ENCODE measurements at places on chromosomes 16 and 17.

DNA sequence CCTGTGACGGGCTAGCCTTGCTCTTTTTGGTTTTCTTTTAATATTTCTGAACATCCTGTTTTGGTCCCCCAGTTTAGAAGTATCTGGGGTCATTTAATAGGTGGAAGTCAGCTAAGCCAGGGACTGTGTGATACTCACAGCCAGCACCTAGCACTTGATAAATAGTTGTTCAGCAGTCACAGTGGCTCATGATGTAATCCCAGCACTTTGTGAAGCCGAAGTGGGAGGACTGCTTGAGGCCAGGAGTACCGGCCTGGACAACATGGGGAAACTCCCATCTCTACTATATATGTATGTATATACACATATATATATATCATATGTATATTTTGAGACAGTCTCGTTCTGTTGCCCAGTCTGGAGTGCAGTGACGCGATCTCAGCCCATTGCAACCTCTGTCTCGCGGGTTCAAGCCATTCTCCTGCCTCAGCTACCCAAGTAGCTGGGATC, 1.8 kb upstream of the ZNRF1 start:
- no peak for DNase-seq

DNA sequence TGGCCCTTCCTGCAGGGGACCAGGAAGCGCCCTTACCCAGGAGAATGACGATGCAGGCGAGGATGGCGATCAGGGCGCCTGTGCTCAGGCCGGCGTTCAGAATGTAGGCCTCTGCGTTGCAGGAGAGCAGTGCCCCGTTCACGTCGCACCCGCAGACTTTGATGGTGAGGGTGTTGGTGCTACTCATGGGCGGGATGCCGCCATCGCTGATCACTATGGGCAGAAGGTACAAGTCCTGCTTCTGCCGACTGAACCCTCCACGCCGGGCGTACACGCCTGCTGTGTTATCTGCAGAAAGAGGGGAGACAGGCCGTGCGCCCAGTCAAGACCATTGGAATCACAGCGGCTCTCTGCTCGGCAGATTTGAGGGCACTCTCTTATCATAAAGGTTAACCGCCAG, 171.1 kb downstream of the CDH11 start:
- no peak for DNase-seq

GRCh38 chr17:13417381-13417950, 184.3 kb downstream of the HS3ST3A1 start:
- DNase-seq = no peak

- DNase-seq = no peak
These were observed 9.2 kb downstream of the RND2 start for GRCh38 chr17:43033948-43034881.

- DNase-seq = no peak
These were observed 44.4 kb downstream of the LYRM1 start for GRCh38 chr16:20944861-20945574.

DNA sequence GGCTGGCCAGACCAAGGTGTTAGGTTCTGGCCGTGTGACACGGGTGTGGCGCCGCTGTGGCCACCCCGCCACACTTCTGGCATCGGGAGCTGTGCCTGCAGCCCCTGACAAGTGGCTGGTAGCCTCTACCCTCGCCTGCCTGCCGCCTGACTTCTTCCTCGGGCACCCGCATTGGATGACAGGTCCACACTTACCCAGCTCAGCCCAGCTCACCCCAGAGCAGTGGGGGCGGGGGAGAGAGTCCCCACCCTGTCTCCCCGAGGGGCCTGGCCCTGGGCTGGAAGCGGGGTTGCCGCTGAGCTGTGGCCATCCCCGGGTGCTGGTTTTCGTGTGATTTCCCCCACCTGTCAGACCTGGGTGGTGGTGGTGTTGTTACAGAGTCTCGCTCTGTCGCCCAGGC, 53.9 kb upstream of the ACSF3 start:
- no peak for DNase-seq

DNA sequence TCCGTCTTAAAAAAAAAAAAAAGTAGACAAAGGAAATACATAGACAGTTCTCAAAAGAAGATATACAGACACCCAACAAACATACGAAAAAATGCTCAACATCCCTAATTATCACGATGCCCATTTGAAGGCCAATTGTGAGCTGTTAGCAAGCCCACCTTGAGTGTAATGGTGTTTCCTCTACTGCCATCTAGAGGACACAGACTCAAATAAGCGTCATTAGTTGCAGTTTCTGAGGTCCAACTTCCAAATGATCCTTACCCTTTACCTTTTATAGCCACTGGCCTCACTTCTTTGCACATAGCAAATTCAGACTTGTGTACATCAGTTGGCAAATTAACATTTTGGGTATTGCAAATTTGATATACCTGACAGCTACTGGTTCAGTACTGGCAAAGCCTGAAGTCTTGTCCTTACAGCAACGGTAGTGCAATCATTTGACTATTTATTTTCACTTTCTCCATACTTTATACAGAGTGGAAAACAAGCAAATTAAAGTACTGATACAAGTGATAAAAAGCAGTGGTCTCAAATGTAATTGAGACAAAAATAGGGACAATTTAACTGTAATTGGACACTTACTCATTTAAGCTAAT, 536.3 kb upstream of the EEF2KMT start:
- no peak for DNase-seq

DNA sequence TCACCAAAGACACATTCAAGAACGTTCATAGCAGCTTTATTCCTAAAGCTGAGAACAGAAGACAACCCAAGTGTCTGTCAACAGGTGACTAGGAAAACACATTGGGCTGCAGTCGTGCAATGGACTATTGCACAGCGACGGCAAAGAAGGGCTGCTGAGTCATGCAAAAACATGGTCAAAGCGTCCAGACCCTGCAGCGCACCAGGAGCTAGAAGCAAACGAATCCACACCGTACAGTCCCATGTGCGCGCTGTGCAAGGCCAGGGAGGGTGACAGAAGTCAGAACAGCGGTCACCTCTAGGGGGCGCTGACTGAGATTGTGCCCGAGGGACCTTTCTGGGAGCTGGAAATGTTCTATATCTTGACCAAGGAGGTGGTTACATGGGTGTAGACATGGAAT, 266.4 kb downstream of the MAF start:
- no peak for DNase-seq

DNA sequence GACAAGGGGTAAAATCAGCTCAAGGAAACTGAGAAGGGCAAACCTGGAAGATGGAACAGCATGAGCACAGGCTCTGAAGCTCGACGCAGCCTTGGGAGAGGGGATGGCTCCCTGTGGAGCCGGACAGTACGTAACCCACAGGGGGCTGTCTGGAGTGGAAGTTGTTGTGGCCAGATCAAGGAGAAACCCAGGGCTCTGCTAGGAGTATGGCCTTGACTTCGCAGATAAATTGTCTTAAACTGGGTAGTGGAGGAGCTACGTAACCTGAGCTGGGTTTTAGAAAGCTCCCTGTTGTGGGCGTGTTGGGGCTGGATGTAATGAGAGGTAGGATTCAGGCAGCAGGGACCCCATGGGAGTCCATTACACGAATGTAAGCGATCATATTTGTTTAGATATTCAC, 25.5 kb upstream of the AXIN2 start:
- DNase-seq = no peak

- no peak for DNase-seq
These were observed 26.1 kb downstream of the GAS7 start for GRCh38 chr17:10172241-10172741.

DNA sequence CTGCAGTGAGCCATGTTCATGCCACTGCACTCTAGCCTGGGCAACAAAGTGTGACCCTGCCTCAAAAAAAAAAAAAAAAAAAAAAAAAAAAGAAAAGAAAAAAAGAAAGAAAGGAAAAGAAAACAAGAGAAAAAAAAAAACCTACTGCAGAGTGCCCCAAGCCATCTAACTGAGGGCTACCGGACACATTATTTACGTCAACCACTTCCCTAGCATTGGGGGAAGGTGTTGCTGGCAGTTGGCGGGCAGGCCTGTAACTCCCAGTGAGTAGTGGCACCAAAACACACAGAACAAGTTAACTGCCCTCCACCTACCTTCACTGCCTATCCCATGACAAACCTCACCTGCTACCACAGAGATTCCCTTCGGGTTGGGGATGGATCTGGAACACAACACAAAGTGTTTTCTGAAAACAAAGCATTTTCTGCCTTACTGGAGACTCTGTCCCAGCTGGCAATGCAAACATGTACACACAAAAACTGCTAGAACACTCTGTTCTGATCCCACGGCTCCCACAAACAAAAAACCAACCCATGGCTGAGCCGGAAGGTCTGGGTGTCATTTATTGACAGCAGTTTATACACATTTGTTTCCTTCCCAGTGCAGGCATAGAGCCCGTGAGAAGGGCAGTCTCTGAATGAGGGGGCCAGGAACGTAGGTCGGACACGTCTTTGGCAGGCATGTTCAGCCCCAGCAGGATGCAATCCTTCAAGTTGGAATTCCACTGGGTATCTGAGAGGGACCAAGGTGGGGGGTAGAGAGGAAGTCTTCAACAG, 11.0 kb downstream of the PHB1 start:
- DNase-seq = no peak

DNA sequence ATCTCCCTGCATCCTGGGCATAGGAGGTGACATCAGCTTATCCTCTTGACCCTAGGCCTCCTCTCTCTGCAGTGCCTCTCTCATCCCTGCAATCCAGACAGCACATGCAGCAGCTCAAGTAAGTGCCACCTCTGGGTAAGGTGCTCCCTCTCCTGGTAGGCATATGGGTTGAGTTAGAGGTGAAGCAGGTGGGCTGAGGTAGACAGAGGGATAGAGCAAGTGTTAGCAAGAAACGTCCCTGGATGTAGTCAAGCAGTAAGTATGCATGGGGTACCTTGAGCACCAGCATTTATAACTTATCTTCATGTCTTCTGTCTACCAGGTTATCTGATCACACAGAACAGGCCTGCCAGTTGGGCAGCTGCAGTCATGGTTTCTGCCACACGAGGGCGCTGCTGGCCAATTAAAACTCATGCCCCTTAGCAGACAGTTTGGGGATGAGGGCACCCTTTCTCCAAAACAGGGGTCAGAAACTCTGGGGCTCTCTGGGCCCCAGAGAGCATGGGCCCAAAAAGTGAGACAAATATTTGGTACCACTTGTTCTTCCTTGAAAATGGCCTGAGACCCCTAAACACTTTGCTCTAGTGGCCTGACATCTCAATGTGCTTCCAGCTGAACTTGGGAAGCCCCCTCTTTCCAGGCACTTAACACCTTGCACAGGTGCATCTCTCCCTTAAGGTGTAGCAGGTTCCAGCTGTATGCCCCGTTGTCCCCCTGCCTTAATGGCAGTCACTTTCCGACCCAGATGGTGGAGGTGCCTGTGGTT, 59.8 kb downstream of the NEUROD2 start:
- DNase-seq = no peak

- DNase-seq = no peak
These were observed 28.5 kb downstream of the HSD17B2 start for GRCh38 chr16:82063456-82064082.

DNA sequence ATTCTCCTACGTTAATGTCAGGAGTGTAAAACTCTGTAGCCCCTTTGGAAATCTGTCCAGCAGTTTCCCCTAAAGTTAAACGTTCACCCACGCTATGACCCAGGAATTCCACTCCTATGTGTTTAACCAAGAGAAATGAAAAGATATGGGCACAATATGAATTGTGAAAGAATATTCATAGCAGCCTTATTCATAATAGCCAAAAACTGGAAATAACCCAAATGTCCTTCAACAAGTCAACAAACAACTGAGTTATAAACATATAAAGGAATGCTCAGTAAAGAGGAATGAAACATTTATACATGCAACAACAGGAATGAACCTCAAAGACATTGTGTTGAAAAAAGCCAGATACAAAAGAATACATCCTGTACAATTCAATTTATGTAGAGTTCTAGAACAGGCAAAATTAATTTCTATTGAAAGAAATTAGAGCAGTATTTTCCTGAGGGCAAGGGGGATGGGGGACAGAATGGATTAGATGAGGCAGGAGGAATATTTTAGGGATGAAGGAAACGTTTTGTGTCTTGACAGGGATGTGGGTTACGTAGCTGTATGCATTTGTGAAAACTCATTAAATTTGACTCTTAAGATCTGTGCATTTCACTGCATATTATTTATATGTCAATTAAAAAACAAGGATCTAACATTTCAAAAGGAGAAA, 286.7 kb upstream of the CDH5 start:
- DNase-seq = no peak

GRCh38 chr17:64384253-64385186, 6.1 kb downstream of the PECAM1 start:
- no peak for DNase-seq

DNA sequence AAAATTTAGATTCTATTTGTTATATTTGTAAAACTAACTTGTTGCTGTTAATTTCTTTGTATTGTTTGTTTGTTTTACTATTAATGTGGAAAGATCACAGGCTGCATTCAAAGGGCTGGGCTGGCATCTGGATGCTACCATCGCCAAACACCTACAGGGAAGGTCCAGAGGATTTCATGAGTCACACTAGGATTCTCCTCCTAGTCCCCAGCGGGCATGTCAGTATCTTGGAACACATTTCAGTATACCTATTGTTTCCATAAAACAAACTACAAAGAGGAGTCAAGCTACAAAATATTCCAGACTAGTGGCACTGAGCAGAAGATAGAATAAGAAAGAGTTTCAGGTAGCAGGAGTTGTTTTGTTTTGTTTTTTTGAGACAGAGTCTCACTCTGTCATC, 55.3 kb downstream of the NOG start:
- DNase-seq = no peak

DNA sequence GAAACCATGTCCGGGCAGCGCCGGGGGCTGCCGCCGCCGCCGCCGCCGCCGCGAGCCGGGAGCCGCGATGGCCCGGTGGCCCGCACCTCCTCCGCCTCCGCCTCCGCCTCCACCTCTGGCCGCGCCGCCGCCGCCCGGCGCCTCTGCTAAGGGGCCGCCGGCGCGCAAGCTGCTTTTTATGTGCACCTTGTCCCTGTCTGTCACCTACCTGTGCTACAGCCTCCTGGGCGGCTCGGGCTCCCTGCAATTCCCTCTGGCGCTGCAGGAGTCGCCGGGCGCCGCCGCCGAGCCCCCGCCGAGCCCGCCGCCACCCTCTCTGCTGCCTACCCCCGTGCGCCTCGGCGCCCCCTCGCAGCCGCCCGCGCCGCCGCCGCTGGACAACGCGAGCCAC, 587 bp downstream of the HS3ST4 start:
- no peak for DNase-seq

GRCh38 chr17:65277576-65277975, 140.4 kb downstream of the RGS9 start:
- no peak for DNase-seq

Data from cortex of kidney (tissue), 1 donor.